GM12891 (cell line): ENCODE measurements at places on chromosomes 4 and X.

- no peak for DNase-seq
Observed at GRCh38 chrX:150291014-150291413, 72.1 kb upstream of the MAMLD1 start.

GRCh38 chrX:9436812-9437211 is 28.0 kb upstream of the TBL1X start:
- no peak for DNase-seq

DNA sequence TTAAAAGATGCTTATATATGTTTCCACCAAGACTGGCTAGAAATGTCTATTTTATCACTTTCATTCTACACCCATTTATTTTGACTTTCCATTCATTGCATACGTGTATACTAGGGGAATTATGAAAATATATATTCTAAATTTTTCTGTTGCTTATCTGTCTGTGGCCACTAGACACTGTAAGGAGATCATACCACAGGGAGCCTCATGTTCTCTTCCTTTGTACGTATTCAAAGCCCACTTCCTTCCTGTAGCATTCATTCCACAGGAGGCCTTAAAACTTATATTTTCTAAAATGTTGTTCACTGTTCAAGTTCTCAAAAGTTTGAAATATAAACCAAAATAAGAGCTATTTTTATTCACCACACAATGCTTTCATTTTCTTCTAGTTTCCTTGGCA is 1848.9 kb upstream of the TENM3 start:
- no peak for DNase-seq

- DNase-seq = no peak
Observed at GRCh38 chr4:18480928-18481327, 459.4 kb upstream of the LCORL start.

DNA sequence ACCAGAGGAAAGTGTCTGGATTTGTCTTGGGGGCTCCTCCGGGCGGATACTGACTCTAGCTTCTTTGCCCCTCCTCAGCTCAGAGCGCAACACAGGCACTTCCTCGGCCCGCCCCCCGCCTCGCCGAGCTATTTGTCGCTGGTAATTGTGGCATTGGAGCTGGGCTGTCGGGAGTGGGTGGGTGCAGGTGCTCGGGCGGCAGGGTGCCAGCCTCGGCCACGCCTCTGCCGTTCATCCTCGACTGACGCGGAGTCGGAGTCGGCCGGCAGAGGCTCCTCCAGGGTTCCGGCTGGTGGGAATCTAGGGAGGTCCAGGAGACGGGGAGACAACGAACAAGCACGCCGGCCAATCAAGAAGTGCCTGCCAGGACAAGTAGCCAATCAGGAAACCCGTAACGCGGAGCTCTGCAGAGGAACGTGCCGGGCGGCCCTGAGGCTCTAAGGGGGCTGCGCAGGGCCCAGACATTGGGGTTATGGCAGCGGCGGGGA is 3.9 kb upstream of the SYN1 start:
- DNase-seq = no peak

GRCh38 chr4:150080337-150080736 is 2.1 kb downstream of the DCLK2 start:
- DNase-seq = no peak

DNA sequence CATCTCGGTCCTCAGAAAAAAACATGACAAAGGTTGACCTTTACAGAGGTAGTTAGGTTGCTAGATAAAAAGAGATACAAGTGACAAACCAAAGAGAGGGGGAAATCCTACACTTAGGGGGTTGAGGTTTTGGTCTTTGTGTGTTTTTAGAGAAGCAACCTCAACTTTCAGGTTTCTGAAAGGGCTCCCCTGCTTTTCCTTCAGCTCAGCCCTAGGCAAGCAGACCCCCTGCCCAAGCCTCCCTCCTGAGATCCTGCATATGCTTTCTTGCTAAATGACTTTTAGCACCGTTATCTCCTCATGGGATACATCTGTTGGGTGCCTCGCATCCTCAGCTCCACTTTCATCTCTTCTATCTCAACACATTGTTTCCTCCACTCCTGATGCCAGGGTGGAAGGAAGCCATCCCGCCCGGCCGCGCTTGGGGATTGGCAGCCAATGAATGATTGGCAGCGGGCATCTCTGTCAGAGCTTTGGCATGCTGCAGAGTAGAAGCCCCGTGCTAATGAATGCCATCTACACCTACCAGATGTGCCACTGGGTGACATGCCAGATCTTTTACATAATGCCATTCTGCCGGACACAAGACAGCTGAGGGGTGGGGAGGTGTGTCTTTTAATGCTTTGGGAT is 15.0 kb upstream of the PRDM8 start:
- DNase-seq = no peak

DNA sequence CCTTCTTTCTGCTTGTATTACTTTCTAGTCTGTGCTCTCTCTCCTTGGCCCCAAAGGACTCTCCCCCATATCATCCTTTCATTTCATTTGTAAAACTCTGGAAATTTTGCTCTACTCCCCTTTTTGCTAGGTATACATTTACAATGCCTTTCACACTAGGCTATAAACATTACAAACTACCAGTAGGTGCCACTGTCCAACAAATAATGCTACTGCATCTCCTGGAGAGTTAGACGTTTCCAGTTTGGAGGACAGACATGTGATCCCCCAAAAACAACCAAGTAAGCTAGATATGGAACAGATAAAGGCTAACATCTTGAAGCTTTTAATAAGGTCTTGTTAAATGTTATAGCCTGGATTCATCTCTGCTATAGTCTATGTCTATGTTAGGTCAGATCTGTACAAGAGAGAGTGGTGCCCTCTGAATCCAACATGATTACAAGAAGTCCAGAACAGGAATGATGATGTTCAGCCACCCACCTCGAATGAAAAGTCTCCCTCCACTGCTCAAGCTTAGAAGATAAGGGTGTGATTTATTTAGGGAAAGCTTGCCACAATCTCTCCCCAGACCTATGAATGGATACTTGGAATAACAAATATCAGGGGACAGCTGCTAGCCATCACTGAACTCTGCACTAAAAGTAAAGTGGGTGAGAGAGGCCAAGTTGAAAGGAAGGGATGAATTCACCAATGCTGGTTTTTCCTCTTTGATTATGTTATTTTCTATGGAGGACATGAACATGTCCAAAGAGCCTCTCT is 14.3 kb downstream of the CBR4 start:
- no peak for DNase-seq

DNA sequence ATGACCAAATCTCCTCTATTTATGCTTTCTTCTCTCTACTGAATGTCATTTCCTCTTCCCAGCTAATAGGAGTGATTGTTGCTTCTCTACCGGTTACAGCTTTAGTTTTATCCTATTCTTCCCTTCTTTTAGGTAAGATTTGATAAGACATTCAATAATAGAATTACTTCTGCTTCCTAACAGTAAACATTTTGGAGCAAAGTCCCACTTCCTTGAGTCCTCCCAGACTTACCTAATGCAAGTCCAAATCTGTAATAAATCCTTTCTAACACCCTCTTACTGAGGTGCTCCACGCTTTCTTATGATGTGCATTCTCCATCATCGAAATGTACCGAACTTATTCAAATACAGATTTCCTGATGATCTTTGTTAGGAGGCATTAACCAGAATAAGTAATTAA is 79.2 kb upstream of the GPM6A start:
- no peak for DNase-seq

GRCh38 chr4:105624530-105624929 is 72.1 kb downstream of the ARHGEF38 start:
- no peak for DNase-seq

- DNase-seq = no peak
Observed at GRCh38 chr4:25839687-25840086, 23.1 kb downstream of the SEL1L3 start.

GRCh38 chr4:17769406-17770174 is 11.8 kb downstream of the FAM184B start:
- DNase-seq = no peak

GRCh38 chrX:1453395-1453783 is 680 bp upstream of the ASMTL start:
- DNase-seq = no peak

- DNase-seq = no peak
Observed at GRCh38 chr4:125338814-125339213, 24.1 kb downstream of the FAT4 start.
